ENCODE measurements at places on chromosomes 5 and 9.

GRCh38 chr5:170330568-170331054 is 33.0 kb upstream of the LCP2 start:
- DNase-seq, result no peak

DNA sequence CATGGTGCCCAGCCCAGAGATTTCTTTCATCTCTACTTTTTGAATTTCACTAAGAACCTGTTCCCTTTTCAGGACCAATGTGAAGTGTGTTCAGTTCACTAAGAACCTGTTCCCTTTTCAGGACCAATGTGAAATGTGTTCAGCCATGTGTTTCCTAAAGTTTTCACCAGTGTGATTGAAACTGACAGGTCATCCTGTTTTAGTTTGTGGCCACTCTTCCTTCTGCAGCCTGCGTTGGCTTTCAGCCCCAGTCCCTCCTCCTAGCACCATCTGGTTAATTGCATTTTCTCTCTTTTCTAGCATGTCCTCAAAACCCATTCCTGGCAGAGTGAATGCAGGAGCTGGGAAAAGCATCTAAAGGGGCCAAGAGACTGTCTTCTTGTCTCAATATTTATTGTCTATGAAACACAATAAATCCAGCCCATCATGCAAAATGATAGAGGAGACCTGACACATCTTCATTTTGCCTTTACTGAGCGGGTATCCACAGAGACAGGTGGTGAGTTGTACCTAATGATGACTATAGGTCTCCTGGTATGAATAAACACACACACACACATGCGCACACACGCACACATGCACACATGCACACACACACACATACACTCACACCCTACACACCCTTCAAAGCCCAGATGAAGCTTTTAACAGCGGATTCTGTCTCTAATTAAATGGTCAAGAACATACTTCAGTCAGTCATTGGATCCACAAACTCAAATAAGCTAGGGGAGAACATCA is 6.1 kb upstream of the PANK3 start:
- no peak for DNase-seq

DNA sequence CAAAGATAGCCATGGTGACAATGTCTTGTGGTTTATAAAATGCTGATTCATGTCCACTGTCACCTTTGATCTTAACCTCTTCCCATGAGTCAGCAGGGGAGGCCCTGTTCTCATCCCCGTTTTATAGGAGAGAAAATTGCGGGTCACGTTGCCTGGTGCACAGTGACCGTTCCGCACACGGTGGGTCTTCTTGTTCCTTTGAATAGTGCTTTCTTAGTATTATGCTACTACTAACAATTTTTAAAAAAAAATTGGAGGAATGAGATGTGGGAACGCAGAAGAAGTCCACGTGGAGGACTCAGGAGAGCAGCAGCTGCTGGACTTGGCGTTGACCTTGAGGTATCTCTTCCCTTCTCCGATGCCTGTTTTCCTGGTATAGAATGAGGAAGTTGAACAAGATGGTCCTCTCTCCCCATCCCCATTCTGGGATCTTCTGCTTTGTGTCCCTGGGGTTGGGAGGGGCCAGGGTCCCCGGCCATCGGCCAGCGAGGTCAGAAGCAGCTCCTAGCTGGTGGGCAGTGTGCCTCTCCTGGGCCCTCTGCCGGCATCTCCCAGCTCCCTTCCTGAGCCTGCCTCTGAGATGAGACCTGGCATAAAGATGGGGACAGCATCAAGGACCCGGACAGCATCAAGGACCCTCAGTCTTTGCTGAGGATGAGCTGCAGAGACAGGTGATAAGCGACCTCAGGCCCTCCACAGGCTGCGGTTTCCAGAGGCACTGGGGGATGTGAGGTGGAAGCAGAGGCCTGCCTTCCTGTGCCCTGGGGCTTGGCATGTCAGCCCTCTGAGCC is 143.9 kb downstream of the C9orf50 start:
- no peak for DNase-seq

- no peak for DNase-seq
Measured at GRCh38 chr9:118271936-118272335, 567.7 kb downstream of the TLR4 start.

GRCh38 chr5:3818624-3819023 is 223.0 kb downstream of the IRX1 start:
- DNase-seq, result no peak

DNA sequence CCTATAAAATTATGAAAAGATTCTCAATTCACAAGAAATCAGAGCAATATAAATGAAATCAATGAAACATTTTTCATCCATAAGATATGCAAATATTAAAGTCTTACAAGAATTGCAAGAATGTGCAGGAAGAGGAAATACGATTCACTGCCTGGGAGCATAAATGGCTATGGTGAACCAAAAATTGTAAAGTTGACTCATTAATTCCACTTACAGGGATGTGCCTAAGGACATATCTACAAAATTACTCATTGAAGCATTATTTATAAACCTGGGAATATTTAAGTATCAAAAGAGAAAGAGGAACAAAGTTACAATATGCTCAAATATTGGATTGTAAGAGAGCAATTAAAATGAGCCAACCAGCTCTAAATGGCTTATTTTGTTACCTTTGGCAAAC is 6.9 kb upstream of the NIPSNAP3A start:
- DNase-seq, result no peak

GRCh38 chr9:127130661-127131538 is 8.5 kb upstream of the ANGPTL2 start:
- DNase-seq, result no peak

GRCh38 chr5:167248257-167248656 is 1043.2 kb upstream of the WWC1 start:
- no peak for DNase-seq

DNA sequence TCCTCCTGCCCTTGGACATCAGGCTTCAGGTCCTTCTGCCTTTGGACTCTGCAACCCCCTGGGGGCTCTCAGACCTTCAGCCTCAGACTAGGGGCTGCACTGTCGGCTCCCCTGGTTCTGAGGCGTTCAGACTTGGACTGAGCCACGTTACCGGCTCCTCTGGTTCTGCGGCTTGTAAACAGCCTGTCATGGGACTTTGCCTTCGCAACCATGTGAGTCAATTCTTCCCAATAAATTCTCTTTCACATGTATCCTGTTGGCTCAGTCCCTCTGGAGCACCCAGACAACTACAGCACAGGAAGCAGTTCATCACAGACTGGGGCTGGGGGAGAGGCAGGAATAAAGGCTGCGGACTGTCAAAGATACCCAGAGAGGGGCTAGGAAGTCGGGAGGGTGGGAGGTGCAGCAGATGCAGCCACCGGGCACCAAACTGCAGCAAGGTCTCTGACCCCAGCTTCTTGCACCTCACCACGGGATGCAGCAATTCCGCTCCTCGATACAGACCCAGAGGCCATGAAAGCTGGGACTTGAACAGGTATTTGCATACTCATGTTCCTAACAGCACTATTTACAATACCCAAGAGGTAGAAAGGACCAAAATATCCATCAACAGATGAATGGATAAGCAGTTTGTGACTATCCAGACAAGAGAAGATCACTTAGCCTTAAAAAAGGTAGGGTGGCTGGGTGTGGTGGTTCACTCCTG is 100.8 kb downstream of the COL23A1 start:
- no peak for DNase-seq
